T-helper 17 cell (primary cell): ENCODE measurements at places on chromosomes 13 and 19. TPM values are rescaled to one million over a fixed set of nuclear protein-coding genes. Genes with fewer than 3 reads are reported as not detected.

PRX gene
- total RNA-seq, result 1.5 TPM

GRCh38 chr13:30720172-30720869, 15.0 kb upstream of the ALOX5AP start:
- DNase-seq, result no peak
- H3K4me3 ChIP-seq, result no peak overlapping the region
- no peaks in the 10 kb centered on the region for H3K36me3 ChIP-seq
- peaks cover 7% of the 10 kb centered on the region for H3K27me3 ChIP-seq

ODAD3 gene
- total RNA-seq, result not detected

DNA sequence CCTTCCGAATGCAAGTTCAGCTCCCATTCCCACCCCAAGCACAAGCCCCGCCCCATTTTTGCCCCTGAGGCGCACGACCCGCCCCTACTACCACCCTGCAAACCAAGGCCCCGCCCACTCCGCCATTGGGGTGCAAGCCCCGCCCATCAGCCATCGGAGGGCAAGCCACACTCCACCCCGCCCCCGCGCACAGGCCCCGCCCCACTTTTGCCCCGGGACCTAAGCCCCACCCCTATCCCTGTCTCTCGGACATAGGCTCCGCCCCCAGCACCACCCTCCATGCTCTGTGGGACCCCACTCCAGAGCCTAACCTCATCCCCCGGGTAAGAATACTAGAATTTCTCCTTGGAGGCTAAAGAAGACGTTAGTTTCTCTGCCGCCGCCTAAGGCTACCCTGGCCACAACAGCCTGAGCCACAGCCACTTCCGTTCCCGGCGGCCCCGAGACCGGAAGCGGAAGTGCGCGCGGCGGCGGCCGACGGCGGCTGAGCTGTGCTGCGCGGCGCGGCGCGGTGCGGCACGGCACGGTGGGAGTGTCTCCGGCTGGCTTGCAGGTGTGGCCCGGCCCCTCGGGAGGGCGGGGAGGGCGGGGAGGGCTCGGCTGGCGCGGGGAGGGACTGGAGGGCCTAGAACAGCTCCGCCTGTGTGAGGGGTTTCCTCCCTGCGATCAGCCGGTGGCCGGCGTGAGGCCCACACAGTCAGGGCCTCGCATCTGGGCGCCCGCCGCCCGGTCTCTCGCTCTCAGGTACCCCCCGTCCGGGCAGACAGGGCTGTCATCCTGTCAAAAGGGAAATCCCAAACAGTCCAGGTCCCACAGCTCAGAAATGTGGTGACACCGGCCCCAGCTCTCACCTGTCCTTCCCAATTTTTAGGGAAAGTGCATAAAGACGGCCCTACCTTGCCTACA, at the start of gene ZNF333:
ZNF333 (plus strand) TSS at position 451 of the 906 bp plus-strand sequence. CDS start 3,444 bp downstream, outside the sequence.
- H3K4me3 ChIP-seq, result peak within 1 kb of the TSS; percentile 88
- peak; percentile 94 for DNase-seq
- H3K27me3 ChIP-seq, result no peaks in the 10 kb centered on the region
- H3K4me1 ChIP-seq, result peaks cover 10% of the 10 kb centered on the region
- H3K36me3 ChIP-seq, result no peaks in the 10 kb centered on the region
- H3K27ac ChIP-seq, result peak within 1 kb of the TSS; percentile 94

DNA sequence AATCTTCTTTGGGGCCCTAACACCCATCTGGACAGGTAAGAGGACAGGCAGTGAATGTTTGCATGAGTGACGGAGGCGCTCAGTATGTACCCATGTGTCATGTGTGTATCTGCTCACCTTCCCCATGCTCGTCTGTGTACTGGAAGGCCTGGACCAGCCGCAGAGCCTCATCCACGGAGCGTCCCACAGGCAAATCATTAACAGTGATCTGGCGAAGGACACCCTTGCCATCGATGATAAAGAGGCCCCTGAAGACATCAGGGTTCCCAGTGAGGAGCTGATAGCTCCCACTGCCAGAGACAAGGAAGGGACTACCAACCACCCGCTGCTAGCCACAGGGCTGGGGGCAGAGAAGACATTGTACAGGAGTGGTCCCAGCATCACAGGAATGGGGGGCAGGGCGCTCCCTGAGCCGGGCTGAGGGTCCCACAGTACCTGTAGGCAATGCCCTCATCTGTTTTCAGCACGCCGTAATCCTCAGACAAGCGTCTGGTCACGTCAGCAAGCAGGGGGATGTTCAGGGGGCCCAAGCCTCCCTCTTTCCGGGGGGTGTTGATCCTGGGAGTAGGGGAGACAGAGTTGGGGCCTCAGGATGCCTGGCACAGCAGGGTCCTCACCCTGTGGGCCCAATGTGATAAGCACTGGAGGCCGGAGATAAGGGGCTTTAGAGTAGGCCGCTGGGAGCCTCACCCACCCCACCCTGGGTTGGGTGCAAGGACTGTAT, 1.7 kb downstream of the PRDX2 start:
- no peak for DNase-seq
- H3K4me1 ChIP-seq, result peaks cover 24% of the 10 kb centered on the region
- peaks cover 2% of the 10 kb centered on the region for H3K36me3 ChIP-seq
- no peaks in the 10 kb centered on the region for H3K27me3 ChIP-seq
- no peak overlapping the region for H3K27ac ChIP-seq

GRCh38 chr13:73810647-73811046, 323.6 kb downstream of the KLF12 start:
- H3K27me3 ChIP-seq, result no peaks in the 10 kb centered on the region
- H3K4me1 ChIP-seq, result peaks cover 4% of the 10 kb centered on the region
- no peak overlapping the region for H3K27ac ChIP-seq
- no peak for DNase-seq
- H3K36me3 ChIP-seq, result peaks cover 2% of the 10 kb centered on the region
- H3K4me3 ChIP-seq, result no peak overlapping the region

DNA sequence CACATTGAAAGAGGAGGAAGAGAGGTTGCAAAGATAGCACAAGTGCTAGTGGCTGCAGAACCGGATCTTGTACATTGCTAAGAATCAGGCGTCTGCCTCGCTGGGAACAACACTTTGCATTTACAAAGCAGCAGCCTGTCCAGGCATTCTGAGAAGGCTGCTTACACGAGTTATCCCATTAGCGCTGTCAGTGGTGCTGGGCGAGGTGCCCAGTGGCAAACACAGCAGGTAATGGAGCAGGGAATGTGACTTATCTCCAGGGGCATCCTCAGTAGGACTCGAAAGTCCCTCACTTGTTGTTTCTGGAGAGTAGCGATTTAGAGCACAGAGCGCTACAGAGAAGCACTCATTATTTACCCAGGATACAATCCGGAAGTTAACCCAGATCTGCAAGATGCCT, 209.6 kb downstream of the OLFM4 start:
- peaks cover 4% of the 10 kb centered on the region for H3K4me1 ChIP-seq
- H3K4me3 ChIP-seq, result no peak overlapping the region
- peaks cover 23% of the 10 kb centered on the region for H3K27me3 ChIP-seq

- H3K4me1 ChIP-seq, result peaks cover 3% of the 10 kb centered on the region
- H3K27ac ChIP-seq, result no peak overlapping the region
- no peak for DNase-seq
- no peak overlapping the region for H3K4me3 ChIP-seq
- H3K27me3 ChIP-seq, result peaks cover 20% of the 10 kb centered on the region
- no peaks in the 10 kb centered on the region for H3K36me3 ChIP-seq
Observed at GRCh38 chr13:112374271-112374670, 1.9 kb upstream of the SPACA7 start.

GRCh38 chr19:36972571-36972970, 56.4 kb downstream of the ZNF568 start:
- no peak for DNase-seq
- peak overlapping the region; percentile 95 for H3K4me3 ChIP-seq
- no peaks in the 10 kb centered on the region for H3K36me3 ChIP-seq
- H3K27ac ChIP-seq, result peak overlapping the region; percentile 61
- no peaks in the 10 kb centered on the region for H3K27me3 ChIP-seq
- peaks cover 11% of the 10 kb centered on the region for H3K4me1 ChIP-seq

GRCh38 chr19:2661615-2662014, 40.9 kb downstream of the GNG7 start:
- no peaks in the 10 kb centered on the region for H3K36me3 ChIP-seq
- DNase-seq, result no peak
- H3K27me3 ChIP-seq, result no peaks in the 10 kb centered on the region
- no peak overlapping the region for H3K27ac ChIP-seq

DNA sequence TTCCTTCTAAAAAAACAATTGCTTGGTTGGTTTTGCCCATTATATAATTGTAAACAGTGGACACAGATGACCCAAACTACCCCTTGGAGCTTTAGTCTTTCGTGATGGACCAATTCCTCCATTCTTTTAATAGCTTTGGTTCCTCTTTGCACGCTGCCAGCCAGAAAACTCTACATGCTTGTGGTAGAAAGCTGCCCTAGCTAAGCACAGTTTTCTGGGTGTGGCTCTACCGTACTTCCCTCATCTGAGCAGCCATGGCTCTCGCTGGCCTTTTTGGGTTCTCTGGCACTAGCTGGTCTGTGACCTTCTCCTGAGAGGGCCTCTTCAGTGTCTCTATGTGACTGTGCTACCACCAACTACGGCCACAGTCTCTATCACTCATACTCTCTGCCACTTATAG, 29.9 kb upstream of the CEBPA start:
- H3K4me3 ChIP-seq, result no peak overlapping the region
- H3K36me3 ChIP-seq, result peaks cover 13% of the 10 kb centered on the region
- H3K27ac ChIP-seq, result no peak overlapping the region

GRCh38 chr13:113758651-113759524, at the start of gene TMEM255B:
TMEM255B (plus strand) TSS chr13:113759226; CDS start chr13:113759270, 44 bp downstream.
- H3K36me3 ChIP-seq, result peaks cover 3% of the 10 kb centered on the region
- peaks cover 12% of the 10 kb centered on the region for H3K4me1 ChIP-seq
- DNase-seq, result peak; percentile 52
- peaks cover 66% of the 10 kb centered on the region for H3K27me3 ChIP-seq
- peak within 1 kb of the TSS; percentile 16 for H3K27ac ChIP-seq
- peak within 1 kb of the TSS; percentile 98 for H3K4me3 ChIP-seq

IGFL1 gene
- total RNA-seq, result not detected

TRPC4 gene
- total RNA-seq, result not detected

DNA sequence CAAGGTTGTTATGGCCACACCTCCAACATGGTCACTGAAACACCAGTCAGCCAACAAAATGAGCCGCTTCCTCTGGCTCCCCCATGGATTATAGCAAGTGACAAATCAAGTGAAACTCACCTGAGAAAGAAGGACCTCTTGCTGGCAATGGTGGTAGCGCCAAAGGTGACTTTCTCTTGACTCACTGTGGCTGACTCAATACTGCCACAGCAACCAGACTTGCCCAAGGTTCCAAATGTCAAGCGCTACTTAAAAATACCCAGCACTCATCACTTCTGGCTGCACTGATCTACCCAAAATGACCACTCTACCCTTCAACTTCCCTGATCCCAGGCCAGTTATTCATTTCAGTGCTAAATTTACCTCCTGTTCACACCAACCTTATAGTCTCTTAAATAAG, 495.5 kb downstream of the FOXO1 start:
- no peak overlapping the region for H3K27ac ChIP-seq
- no peak for DNase-seq
- H3K4me3 ChIP-seq, result no peak overlapping the region
- no peaks in the 10 kb centered on the region for H3K36me3 ChIP-seq
- H3K4me1 ChIP-seq, result peaks cover 4% of the 10 kb centered on the region
- peaks cover 4% of the 10 kb centered on the region for H3K27me3 ChIP-seq

ZNF534 gene
- 0.22 TPM for total RNA-seq

HCN2 gene
- 3.0 TPM for total RNA-seq

DNA sequence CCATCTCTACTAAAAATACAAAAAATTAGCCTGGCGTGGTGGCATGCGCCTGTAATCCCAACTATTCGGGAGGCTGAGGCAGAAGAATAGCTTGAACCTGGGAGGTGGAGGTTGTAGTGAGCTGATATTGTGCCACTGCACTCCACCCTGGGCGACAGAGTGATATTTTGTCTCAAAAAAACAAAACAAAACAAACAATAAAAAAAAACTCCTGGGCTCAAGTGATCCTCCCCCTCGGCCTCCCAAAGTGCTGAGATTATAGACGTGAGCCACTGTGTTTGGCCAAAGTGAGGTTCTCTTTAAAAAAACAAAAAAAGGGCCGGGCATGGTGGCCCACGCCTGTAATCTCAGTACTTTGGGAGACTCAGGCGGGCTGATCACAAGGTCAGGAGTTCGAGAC, 3.8 kb upstream of the JUNB start:
- H3K27me3 ChIP-seq, result no peaks in the 10 kb centered on the region
- no peak overlapping the region for H3K4me3 ChIP-seq
- peaks cover 23% of the 10 kb centered on the region for H3K4me1 ChIP-seq
- H3K36me3 ChIP-seq, result peaks cover 2% of the 10 kb centered on the region
- peak overlapping the region; percentile 98 for H3K27ac ChIP-seq

DNA sequence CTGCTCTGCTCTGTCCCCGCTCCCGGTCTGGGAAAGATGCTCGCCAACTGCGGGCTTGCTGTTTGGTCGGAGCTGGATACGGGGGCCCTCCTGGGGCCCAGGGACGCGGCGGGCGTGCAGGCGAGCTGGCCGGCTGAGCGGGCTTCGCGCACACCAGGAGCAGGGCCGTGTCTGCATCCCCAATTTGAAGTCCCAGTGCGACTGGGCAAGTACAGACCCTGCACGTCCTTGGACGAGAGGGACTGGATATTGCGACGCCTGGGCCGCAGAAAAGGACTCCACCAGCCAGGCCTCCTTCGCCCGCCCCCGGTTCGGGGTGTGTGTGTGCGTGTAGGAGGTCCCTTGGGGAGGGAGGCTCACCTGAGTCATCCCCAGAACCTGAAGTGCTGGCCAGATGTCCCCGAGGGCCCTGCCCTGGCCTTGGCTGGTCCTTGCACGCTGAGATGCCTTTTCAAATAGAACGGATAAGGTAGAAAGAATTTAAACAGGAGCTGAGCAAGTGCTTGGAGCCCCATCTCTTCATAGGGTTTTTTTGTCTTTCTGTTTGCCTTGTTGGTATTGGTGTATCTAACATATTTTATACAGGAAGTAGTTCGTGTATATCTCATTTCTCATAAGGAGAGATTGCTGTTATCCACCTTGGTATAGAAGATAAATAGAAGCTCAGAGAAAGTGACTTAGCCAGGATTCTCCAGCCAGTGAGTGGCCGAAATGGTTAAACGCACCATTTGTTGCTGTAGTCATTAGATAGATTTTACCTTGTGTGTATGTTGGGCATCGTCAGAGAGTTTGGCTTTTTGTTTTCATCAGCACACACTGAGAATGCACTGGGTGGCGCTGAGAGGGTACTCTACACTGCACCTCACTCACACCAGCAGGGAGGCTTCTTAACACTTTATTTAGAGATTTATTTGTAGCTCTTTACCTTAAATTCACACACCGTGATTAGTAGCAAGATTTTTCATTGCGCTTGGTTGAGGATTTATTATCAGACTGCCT, 1.1 kb downstream of the NAXD start:
- peaks cover 3% of the 10 kb centered on the region for H3K36me3 ChIP-seq
- H3K4me3 ChIP-seq, result peak overlapping the region; percentile 94
- peaks cover 23% of the 10 kb centered on the region for H3K4me1 ChIP-seq
- no peak for DNase-seq
- no peaks in the 10 kb centered on the region for H3K27me3 ChIP-seq
- H3K27ac ChIP-seq, result peak overlapping the region; percentile 77

GRCh38 chr13:61960981-61961380, 545.3 kb upstream of the PCDH20 start:
- H3K4me1 ChIP-seq, result no peaks in the 10 kb centered on the region
- no peaks in the 10 kb centered on the region for H3K36me3 ChIP-seq
- H3K4me3 ChIP-seq, result no peak overlapping the region
- no peak for DNase-seq
- H3K27ac ChIP-seq, result no peak overlapping the region
- no peaks in the 10 kb centered on the region for H3K27me3 ChIP-seq

ACER1 gene
- 1.5 TPM for total RNA-seq

DNA sequence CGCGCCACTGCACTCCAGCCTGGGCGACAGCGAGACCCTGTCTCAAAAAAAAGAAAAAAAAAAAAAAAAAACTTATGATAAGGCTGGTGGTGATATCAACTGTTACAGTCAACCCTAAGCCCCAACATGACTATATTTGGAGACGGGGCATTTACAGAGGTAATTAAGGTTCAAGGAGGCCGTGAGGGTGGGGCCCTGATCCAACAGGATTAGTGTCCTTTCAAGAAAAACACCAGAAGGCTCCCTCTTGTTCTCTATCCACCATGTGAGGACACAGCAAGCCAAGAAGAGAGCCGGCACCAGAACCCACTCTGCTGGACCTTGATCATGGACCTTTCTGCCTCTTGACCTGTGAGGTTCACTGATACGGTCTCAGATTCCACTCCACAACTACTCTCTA, 14.1 kb downstream of the MIER2 start:
- peaks cover 2% of the 10 kb centered on the region for H3K36me3 ChIP-seq
- H3K27me3 ChIP-seq, result no peaks in the 10 kb centered on the region
